ENCODE measurements at places on chromosomes 13 and 19. TPM values are rescaled to one million over a fixed set of nuclear protein-coding genes. Genes with fewer than 3 reads are reported as not detected.
A peak's percentile ranks its signal among the peaks of the same experiment; 100 is the strongest.

Gene MBD3L2
- not detected for total RNA-seq

Gene SIGLEC14
- not detected for total RNA-seq

Gene LGALS14
- total RNA-seq: not detected

Gene CDX2
- not detected for total RNA-seq

Gene KLK14
- total RNA-seq: 0.34 TPM

GRCh38 chr19:29266603-29267002, 53.7 kb upstream of the UQCRFS1 start:
- H3K27me3 ChIP-seq: peaks cover 63% of the 10 kb centered on the region
- DNase-seq: no peak
- H3K4me1 ChIP-seq: peaks cover 6% of the 10 kb centered on the region
- no peak overlapping the region for H3K27ac ChIP-seq

- no peak overlapping the region for H3K4me3 ChIP-seq
- no peaks in the 10 kb centered on the region for H3K27me3 ChIP-seq
- peaks cover 26% of the 10 kb centered on the region for H3K4me1 ChIP-seq
- no peak overlapping the region for H3K27ac ChIP-seq
These were observed 132.7 kb upstream of the RNF113B start for GRCh38 chr13:98309569-98310335.

- H3K4me3 ChIP-seq: no peak overlapping the region
- no peak overlapping the region for H3K27ac ChIP-seq
- DNase-seq: no peak
- H3K27me3 ChIP-seq: no peaks in the 10 kb centered on the region
These were observed 10.8 kb downstream of the GPR183 start for GRCh38 chr13:99296398-99296797.

- no peak for DNase-seq
- H3K27ac ChIP-seq: no peak overlapping the region
- H3K27me3 ChIP-seq: no peaks in the 10 kb centered on the region
- H3K36me3 ChIP-seq: no peaks in the 10 kb centered on the region
These were observed 175.4 kb downstream of the FLT1 start for GRCh38 chr13:28319528-28319927.

DNA sequence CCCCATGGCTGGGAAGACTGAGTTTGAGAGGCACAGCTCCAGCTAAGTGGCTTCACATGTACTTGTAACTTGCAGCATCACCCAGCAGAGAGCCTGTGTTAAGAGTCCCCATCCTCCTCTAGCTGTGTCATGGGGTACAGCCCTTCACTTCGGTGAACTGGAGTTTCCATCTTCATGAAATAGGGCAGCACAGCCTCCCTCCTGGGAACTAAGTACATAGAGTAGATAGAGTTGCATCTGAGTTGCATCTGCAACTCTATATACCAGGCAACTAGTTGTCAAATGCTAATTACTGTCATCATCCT, 1.2 kb downstream of the PRDX2 start:
- H3K27ac ChIP-seq: peak overlapping the region; percentile 52
- DNase-seq: no peak
- H3K36me3 ChIP-seq: peaks cover 47% of the 10 kb centered on the region

DNA sequence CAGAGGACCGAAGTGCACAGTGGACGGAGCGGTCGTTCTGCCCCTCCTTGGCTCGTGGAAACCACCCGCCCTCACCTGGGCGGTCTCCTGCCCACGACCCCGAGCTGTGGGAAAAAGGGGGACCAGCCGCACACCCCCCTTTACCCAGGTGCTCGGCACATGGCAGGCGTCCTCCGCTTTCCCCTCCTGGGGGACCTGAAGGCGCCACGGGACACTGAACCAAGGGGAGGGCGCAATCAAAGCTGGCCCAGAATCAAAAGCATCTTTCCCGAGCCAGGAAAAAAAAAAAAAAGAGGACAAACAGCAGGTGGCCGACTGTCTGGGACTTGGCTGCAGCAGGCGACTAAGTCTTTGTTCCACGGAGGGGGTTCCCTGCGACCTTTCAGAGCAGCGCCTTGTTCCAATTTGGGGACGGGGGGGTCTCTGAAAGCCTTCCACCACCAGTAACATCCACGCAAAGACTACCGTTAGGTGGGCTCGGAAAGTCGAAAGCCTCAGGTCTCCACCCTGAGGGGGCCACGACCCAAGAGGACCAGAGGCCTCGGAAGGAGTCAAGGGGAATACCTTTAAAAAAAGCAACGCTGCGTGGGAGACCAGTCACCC, 1.1 kb downstream of the MBD3 start:
- peaks cover 42% of the 10 kb centered on the region for H3K36me3 ChIP-seq
- no peaks in the 10 kb centered on the region for H3K27me3 ChIP-seq
- H3K27ac ChIP-seq: peak overlapping the region; percentile 58
- H3K4me3 ChIP-seq: peak overlapping the region; percentile 86

DNA sequence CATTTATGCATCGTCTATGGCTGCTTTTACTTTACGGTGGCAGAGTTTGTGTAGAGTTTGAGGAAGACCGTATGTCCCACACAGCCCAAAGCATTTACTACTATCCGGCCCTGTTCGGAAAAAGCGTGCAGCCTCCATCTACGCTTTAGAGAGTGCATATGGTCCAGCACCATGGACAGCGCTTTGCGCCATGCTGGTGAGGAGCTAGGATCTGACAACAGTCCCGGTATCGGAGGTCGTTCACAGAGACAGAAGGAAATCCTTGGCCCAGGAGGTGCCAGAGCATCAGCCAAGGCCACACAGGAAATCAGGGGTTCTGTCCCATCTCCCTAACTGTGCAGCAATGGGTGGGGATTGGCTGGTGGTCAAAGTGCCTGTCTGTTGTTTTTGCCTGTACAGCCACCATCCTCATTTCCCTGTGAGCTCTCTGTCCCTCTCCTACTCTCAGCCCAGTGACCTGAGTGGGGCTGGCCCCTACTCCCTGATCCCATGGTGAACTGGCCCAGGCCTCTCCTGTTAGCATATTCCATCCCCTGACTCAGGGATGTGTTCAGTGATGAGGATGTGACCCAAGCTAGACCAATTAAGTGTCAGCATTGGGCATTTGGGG, 16.2 kb upstream of the PRODH2 start:
- H3K4me1 ChIP-seq: no peaks in the 10 kb centered on the region
- no peak overlapping the region for H3K4me3 ChIP-seq
- no peak overlapping the region for H3K27ac ChIP-seq

DNA sequence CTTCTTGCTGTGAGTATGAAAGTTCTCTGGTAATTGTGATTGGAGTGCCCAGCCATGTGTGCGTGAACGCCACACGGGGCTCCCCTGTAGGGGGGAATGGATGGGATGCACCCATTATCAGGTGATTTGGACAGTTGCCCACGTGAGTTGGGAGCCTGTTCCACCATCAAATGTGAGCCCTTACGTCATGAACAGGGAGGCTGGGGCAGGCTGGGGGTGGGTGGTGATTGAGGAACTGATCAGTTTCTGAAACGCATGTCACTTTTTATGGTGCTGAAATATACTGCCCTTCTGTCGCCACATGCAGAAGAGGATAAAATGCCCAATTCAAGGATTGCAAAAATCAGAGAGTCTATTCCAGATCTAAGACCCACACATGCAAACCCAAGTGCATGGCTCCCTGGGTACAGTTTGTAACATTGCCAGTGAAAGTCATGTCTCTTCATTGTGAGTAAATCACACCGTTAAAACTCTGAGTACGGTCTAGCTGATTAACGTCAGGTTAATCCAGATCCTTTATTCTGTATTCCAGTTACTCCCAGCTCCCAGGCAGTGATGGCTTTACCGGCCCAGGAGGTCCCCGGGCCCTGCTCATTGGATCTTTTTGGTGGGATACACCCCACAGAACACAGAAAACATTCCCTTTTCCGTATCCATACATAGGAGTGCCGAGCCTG, 90.2 kb downstream of the RAB20 start:
- no peak overlapping the region for H3K4me3 ChIP-seq
- H3K27ac ChIP-seq: no peak overlapping the region
- H3K36me3 ChIP-seq: no peaks in the 10 kb centered on the region

DNA sequence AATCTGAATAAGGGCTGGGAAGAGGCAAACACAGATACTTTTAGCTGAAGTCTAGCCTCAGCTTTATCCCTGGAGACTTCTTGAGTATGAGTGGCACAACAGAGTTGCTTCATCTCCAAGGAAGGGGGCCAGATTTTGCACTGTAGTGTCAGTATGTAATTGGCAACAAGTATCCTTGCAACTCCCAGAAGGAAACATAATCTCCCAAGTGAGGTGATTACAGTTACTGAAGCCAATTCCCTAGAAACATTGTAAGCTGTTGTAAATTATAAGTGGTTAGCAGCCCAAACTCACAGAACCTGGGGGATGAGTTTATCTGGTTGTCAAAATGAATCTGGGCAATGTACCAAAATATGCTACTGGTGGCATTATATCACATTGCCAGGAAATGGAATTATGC, 2065.7 kb upstream of the PCDH20 start:
- H3K27me3 ChIP-seq: no peaks in the 10 kb centered on the region
- H3K27ac ChIP-seq: no peak overlapping the region
- H3K36me3 ChIP-seq: no peaks in the 10 kb centered on the region
- H3K4me1 ChIP-seq: no peaks in the 10 kb centered on the region

GRCh38 chr13:34249546-34250039, 431.6 kb downstream of the RFC3 start:
- DNase-seq: no peak
- peaks cover 19% of the 10 kb centered on the region for H3K4me1 ChIP-seq
- H3K27me3 ChIP-seq: no peaks in the 10 kb centered on the region
- no peaks in the 10 kb centered on the region for H3K36me3 ChIP-seq
- no peak overlapping the region for H3K4me3 ChIP-seq

DNA sequence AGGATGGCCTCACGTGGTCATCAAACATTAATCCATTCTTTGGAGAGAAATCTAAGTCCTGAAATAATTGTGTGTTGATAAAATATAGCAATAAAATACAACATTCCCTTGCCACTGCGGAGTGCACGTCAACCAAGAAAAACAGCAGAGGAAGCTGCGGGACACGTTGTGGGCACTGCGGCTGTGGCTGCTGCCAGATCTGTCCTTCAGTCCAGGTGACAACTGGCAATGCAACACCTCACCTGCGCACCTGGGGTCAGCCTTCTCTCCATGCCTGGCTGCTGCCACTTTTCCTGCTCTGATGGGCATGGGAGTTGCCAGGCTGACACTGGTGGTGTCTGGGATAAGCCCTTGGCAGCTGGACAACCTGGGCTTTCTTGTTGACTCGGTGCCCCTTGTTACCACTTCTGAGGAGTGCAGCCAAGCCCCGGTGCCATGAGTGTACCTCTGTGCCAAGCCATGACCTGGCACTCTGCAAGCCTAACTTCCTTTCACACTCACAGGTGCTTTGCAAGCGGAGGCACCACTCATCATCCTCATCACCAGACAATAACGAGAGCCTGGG, 251.6 kb upstream of the TSHZ3 start:
- no peak overlapping the region for H3K27ac ChIP-seq
- DNase-seq: no peak
- H3K27me3 ChIP-seq: no peaks in the 10 kb centered on the region
- no peaks in the 10 kb centered on the region for H3K4me1 ChIP-seq
- no peaks in the 10 kb centered on the region for H3K36me3 ChIP-seq
- no peak overlapping the region for H3K4me3 ChIP-seq

GRCh38 chr13:76129305-76130000, 493.3 kb downstream of the LMO7 start:
- DNase-seq: no peak
- no peaks in the 10 kb centered on the region for H3K4me1 ChIP-seq
- no peak overlapping the region for H3K4me3 ChIP-seq
- H3K36me3 ChIP-seq: no peaks in the 10 kb centered on the region

- peak within 1 kb of the TSS; percentile 24 for H3K27ac ChIP-seq
- no peaks in the 10 kb centered on the region for H3K27me3 ChIP-seq
- peak; percentile 65 for DNase-seq
These were observed at the start of gene PHLDB3 for GRCh38 chr19:43504426-43505185. PHLDB3 (minus strand) TSS chr19:43504746; CDS start chr19:43504118, 628 bp downstream.

GRCh38 chr19:3094601-3095440, 659 bp downstream of the GNA11 start:
- H3K4me3 ChIP-seq: peak overlapping the region; percentile 76
- no peaks in the 10 kb centered on the region for H3K4me1 ChIP-seq
- peaks cover 16% of the 10 kb centered on the region for H3K36me3 ChIP-seq
- H3K27ac ChIP-seq: peak overlapping the region; percentile 44

DNA sequence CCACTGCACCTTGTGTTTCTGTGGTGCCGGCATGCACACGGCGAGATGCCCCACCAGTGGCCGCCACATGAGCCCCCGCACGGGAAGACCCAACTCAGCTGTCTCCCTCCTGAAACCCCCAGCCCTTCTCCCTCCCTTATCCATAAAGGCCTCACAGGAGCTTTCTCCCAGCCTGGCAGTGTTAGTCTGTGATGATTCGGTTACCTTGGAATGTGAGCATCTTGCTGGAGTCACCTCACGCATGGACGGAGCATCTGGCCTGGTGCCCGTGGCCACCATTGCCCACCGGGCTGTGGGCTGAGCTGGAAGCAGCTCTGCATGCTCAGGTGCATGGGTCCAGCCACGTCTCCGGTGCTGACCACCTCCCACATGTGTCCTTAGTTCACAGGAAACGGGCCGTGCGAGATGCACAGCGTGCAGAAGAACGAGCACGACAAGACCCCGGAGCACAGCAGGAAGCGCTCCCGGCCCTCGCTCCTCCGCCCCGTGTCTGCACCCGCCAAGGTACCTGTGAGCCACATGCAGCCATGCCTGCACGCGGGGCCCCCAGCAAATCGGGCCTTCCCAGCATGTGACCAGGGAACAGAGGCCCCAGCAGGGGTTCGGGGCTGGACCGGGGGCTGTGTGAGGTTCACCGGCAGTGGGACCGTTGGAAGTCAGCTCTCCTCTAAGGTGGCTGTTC, 22.0 kb downstream of the SIN3B start:
- H3K36me3 ChIP-seq: peaks cover 39% of the 10 kb centered on the region
- no peak overlapping the region for H3K4me3 ChIP-seq
- no peak overlapping the region for H3K27ac ChIP-seq
- H3K27me3 ChIP-seq: no peaks in the 10 kb centered on the region
- no peak for DNase-seq
- no peaks in the 10 kb centered on the region for H3K4me1 ChIP-seq

- H3K27me3 ChIP-seq: peaks cover 63% of the 10 kb centered on the region
- H3K27ac ChIP-seq: no peak overlapping the region
- no peak overlapping the region for H3K4me3 ChIP-seq
- no peaks in the 10 kb centered on the region for H3K4me1 ChIP-seq
- no peak for DNase-seq
These were observed 39.3 kb upstream of the ERICH6B start for GRCh38 chr13:45654633-45655349.

- H3K27me3 ChIP-seq: no peaks in the 10 kb centered on the region
- peak overlapping the region; percentile 22 for H3K27ac ChIP-seq
- no peak for DNase-seq
- peaks cover 22% of the 10 kb centered on the region for H3K4me1 ChIP-seq
These were observed 19.1 kb upstream of the SPATA13 start for GRCh38 chr13:24141333-24141910.

- H3K4me1 ChIP-seq: no peaks in the 10 kb centered on the region
- no peaks in the 10 kb centered on the region for H3K27me3 ChIP-seq
- H3K27ac ChIP-seq: no peak overlapping the region
- H3K36me3 ChIP-seq: peaks cover 11% of the 10 kb centered on the region
- no peak overlapping the region for H3K4me3 ChIP-seq
These were observed 12.7 kb downstream of the C19orf12 start for GRCh38 chr19:29702161-29702962.

- peaks cover 9% of the 10 kb centered on the region for H3K4me1 ChIP-seq
- H3K27me3 ChIP-seq: no peaks in the 10 kb centered on the region
- no peak overlapping the region for H3K4me3 ChIP-seq
- no peak for DNase-seq
These were observed 154.3 kb downstream of the LMO7 start for GRCh38 chr13:75790198-75790970.

Data from Calu3 (cell line).